Occipital lobe (tissue), 3 donors: ENCODE measurements at places on chromosomes 2 and 18. TPM values are rescaled to one million over a fixed set of nuclear protein-coding genes. Genes with fewer than 3 reads are reported as not detected.

GRCh38 chr2:72982781-72983499, 65.6 kb downstream of the EMX1 start:
- DNase-seq = no peak

DNA sequence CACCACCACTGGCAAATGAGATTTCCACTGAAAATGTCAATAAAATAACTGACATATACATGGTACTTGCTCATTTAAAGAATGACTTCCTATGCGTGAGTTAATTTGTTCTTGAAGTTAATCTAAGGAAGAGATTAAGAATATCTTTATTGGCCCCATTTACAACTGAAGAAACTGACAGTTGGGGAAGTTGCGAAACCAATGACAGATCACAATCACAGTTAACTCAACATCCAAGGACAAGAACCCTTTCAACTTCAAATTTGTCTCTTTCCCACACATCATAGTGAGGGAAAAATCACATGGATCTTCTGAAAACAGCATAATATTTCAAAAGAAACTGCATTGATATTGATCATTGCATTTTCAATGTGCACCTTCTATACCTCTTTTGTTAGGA, 565.4 kb downstream of the IRS1 start:
- no peak for DNase-seq

DNA sequence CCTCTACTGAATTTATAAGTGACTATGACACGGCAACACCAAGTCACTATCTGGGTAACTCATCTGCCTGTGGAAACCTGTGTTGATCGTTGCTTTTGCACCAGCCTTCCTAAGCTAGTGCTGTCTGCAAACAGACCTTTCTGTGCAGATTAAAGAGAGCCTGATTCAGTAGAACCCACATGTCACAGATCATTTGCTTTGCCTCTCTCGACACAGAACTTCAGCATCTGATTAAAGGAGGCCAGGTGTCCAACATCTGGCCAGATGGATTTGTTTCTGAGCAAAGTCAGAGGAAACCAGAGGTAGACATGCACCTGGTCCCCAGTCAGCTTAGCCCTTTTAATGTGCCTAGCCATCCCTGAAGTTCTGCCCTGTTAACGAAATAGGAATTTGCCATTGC, 15.0 kb upstream of the TTR start:
- DNase-seq = no peak

GRCh38 chr2:47091118-47091517, 64.0 kb downstream of the STPG4 start:
- no peak for DNase-seq

DNA sequence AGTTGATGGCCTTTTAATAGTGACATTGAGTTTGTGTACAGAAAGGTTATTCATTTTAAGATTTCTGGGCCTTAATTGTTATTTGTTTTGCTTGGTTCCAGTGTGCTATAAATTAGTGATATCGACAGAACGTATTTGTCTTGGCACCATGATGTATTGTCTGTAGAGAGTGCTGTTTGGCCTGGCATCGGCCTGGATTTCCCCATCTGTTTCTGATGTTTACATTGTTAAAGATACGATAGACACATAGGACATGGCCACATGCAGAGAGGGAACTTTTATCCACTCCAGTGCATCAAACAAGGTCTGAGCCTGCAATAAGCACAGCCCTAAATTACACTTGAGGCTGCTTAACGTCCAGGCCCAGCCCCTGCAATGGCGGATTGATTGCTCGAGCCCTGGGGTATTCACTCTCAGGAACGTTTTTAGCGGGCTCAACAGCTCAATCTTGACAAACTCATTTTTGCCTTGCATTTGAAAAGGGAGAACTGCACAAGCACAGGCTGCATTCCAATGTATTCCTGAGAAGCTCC, 144.7 kb downstream of the SLC4A3 start:
- no peak for DNase-seq

DNA sequence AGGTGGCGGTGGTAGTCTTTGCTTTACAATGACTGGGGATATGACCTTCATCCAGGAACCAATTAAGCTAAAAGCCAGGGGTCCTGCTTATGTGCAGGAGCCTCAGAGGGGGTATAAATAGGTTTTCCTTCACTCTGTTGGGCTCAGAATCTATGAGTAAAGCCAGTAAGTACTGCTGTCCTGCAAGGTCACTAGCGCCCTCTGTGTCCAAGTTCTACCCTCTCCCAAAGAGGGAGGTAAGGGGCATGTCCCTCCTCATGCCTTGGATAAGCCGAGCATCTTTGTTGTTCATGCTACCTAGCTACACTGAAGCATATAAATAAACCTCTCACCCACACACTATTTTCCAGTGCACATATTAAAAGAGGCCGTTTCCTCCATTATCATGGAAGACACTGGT, 79.4 kb downstream of the SPRED2 start:
- no peak for DNase-seq

GRCh38 chr2:28356095-28356911, 36.4 kb upstream of the FOSL2 start:
- DNase-seq = peak; percentile 37

DNA sequence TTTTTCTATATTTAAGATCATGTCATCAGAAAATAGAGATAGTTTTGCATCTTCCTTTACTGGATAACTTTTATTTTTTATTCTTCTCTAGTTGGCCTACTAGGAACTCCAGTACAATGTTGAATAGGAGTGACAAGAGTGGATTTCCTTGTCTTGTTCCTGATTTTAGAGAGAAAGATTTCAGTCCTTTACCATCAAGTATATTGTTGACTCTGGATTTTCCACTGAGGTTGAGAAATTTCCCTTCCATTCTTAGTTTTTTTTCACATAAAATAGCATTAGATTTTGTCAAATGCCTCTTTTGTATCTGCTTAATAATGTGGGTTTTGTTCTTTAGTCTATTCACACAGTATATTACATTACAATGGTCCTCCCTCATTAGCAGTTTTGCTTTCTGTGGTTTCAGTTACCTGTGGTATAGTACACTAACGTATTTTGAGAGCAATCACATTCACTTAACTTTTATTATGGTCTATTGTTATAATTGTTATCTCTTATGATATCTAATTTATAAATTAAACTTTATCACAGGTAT, 105.5 kb downstream of the THADA start:
- no peak for DNase-seq

GRCh38 chr2:220811115-220811514, 761.0 kb downstream of the EPHA4 start:
- DNase-seq = no peak

- no peak for DNase-seq
These were observed 241.3 kb downstream of the PAX3 start for GRCh38 chr2:222057347-222058073.

- no peak for DNase-seq
These were observed 1.1 kb downstream of the MREG start for GRCh38 chr2:216012133-216012829.

DNA sequence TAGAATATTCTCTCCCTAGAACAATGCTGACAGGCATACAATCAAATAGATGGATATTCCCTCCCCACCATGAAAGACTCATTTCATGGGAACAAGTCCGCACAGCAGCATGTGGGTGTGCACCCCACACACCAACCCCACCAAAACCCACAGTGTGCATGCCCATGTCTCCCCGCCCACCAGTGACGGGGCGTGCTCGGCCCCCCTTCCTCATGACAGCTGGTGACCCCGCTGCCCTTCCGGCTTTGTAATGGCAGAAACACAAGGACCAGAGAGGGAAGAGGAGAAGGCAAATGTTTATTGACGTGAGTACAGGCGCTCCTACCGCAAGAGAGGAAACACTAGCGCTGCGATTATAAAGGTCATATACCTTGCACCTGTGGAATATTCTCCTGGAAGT, 30.8 kb upstream of the ODC1 start:
- DNase-seq = no peak

- no peak for DNase-seq
These were observed 115.7 kb upstream of the TPO start for GRCh38 chr2:1297372-1298159.

FBLN7 gene
- total RNA-seq = 0.62 TPM

ZNF396 gene
- 5.0 TPM for total RNA-seq

SCG2 gene
- 52.9 TPM for total RNA-seq

PARD3B gene
- 5.6 TPM for total RNA-seq

SAG gene
- total RNA-seq = not detected
